ENCODE measurements at places on chromosomes 7 and 10.

DNA sequence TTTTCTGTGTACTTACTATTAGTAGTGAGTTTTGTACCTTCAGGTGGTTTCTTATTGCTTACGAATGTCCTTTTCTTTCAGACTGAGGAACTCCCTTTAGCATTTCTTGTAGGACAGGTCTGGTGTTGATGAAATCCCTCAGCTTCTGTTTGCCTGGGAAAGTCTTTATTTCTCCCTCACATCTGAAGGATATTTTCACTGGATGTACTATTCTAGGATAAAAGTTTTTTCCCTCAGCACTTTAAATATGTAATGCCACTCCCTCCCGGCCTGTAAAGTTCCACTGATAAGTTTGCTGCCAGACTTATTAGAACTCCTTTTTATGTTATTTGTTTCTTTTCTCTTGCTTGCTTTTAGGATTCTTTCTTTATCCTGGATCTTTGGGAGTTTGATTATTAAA, 1.7 kb upstream of the CYCS start:
- no peak for DNase-seq

DNA sequence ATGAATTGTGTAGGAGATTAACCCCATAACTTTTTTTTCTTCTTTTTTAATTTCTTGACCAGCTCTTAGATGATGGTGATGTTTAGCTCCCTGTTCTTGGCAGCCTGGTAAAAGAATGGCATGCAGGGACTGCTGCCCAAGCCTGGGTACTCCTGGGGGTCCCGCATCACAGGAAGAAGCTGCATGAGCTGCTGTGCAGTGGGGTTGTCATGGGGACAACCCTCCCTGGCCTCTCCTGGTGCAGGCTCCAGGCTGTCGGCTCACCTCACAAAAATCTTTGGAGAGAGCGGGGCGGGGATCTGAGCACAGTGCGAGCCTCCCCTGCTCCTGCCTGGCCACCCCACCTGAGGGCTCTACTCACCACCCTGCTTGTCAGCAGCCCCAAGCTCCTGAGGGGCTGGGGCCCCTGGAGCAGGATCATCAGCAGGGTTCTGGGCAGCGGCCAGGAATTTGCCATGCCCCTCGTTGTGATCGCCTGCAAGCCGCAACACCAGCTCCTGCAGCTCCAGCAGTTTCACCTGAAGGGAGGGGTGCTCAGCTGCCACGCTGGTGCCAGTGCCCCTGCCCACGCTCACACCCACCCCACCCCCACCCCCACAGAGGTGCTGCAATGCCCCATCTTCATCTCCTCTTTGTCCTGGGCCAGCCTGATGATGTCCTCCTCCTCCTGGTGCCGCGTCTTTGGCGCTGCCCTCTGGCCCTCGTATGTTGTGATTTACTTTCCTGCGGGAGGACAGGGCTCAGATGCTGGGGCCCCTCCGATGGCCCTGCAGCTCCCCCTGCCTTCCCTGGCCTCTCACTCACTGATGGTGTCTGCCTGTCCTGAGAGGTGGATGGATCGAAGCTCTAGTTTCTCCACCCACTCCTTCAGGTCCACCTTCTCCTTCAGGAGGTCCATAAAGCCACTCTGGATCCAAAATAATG, 15.5 kb upstream of the MTPAP start:
- DNase-seq = no peak

GRCh38 chr10:89555688-89556445, 20.5 kb upstream of the SLC16A12 start:
- DNase-seq = no peak

DNA sequence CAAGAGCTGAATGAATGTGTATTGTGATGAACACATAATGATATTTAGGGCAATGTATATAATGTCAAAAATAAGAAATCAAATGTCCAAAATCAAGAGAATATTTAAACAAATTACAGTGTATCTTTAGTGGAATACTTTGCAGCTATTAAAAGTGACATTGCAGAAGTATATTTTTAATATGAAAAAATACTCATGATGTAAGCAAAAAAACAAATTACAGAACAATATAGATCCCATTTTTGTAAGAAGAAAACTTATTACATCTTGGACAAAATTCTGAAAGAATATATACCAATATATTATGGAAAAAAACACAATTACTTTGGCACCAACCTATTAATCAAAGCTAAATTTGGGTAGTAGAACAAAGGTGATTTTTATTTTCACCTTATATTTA, 308.2 kb upstream of the NEBL start:
- no peak for DNase-seq

- DNase-seq = no peak
Observed at GRCh38 chr7:66557214-66558200, 71.2 kb upstream of the KCTD7 start.

- DNase-seq = no peak
Observed at GRCh38 chr7:90709501-90710465, 113.7 kb downstream of the CDK14 start.

DNA sequence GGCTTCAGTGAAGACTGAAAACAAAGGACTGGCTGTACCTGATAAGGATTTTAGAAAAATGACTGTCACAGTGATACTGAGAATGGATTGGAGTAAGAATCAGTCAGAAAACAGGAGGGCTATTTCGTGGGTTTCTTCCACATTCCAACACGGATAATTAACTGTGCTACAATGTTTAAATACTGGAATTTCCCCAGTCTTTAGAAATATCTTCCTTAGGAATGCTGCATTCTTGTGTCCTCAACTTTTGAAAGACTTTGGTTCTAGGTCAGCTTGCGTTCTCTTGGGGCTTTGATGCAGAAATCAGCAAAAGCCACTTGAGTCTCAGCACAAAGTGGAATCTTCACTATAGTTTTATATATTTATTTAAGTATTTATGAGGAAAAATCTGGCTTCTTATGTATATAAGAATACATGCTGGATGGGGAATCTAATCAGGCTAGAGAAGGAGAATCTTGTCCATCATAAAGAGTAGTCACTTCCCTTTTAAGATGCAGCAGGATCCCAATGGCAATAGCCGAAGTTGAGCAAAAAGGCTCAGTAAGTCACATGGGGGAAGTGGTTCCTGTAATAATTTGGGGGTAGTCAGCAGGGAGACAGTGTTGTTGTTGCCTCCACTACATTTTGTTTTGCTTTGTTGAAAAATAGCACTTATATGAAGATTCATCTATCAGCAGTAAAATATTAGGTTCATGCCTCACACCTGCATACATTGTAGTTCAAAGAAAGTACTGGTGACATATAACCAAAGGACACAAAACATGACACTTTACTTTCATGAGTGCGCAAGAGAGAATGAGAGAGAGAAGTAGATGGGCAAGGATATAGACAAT, 86.0 kb downstream of the CH25H start:
- DNase-seq = no peak

Measured in HepG2 (cell line).